Renal cortex interstitium (tissue), 15 donors: ENCODE measurements at places on chromosomes 11 and 22.

GRCh38 chr11:70727899-70728620, 329.7 kb downstream of the CTTN start:
- DNase-seq, result no peak

GRCh38 chr22:26054841-26055605, 114.2 kb upstream of the SEZ6L start:
- no peak for DNase-seq

DNA sequence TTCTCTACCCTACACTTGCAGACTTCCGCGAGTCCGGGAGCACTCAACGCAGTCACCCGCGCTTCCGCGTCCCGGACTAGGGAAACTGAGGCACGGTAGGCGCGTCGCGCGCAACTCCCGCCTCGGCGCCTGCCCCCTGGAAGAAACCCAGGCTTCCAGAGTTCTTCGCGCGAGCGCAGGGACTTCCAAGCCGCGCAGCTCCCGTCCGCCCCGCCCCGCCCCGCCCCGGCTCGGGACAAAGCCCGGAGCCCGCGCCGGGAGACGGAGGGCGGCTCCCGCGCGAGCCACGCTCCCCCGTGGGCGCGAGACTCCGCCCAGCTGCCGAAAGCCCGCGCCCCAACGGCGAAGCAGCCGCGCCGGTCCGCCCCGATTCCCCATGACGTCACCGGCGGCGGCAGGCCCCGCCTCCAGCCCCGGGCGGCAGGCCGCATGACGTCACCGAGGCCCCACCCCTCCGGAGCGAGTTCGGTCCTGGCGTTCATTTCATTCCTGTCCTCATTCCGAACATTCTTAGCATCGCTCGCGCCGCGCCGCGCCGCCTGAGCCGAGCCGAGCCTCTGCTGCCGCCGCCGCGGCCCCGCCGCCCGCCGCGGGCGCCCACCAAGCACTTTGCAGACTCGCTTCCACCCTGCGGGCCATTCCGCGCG, at the start of gene TEAD1:
Gene TEAD1 (plus strand): TSS at position 498 of the 647 bp plus-strand sequence.
- DNase-seq, result peak; percentile 94

DNA sequence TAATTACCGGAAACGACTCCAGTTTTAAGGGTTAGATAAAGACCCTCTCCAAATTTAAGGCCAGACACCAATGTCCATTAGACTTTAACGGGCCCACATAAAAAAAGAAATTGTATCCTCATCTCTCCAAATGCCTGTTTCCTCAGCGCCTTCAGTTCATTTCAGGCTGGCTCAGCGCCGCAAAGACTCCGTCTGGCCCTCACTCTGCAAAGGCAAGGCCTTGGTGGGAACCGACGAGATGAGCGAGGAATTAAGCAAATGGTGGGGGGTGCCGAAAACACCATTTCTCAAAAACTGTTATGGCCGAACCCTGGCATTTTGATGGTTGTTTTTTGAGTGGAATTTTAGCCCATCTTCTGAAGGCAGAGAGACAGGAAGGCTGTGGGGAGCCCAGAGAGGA, 15.7 kb downstream of the MN1 start:
- DNase-seq, result no peak

DNA sequence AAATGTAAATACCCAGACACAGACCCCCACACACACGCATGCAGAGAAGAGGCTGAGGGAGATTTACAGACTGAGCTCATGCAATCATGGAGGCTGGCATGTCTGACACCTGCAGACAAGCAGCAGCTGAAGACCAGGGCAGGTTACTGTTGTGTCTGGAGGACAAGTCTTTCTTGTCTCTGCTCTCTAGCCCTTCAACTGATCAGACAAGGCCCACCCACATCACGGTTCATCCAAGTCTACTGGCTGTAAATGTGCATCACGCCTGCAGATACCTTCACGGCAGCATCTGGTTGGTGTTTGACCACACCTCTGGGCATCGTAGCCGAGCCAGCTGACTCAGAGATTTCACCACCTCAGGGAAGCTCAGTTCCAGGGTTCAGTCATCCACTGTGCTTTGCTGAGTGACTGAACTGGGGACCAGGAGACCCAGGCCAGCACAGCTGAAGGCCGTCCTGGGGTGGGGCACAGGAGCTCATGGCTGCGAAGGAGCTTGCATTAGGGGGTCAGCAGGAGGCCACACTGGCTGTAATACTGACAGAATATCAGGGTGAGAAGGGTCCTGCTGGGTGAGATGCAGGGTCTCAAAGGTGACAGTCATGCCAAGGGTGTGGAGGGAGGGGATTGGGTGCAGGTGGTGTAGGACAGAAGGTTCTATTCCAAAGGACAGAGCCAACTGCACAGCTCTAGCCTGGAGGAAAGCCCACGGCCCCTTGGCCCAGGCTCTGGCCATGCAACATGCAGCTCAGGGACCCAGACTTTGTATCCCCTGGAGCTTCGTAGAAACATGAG, 304.9 kb downstream of the BRD1 start:
- no peak for DNase-seq

DNA sequence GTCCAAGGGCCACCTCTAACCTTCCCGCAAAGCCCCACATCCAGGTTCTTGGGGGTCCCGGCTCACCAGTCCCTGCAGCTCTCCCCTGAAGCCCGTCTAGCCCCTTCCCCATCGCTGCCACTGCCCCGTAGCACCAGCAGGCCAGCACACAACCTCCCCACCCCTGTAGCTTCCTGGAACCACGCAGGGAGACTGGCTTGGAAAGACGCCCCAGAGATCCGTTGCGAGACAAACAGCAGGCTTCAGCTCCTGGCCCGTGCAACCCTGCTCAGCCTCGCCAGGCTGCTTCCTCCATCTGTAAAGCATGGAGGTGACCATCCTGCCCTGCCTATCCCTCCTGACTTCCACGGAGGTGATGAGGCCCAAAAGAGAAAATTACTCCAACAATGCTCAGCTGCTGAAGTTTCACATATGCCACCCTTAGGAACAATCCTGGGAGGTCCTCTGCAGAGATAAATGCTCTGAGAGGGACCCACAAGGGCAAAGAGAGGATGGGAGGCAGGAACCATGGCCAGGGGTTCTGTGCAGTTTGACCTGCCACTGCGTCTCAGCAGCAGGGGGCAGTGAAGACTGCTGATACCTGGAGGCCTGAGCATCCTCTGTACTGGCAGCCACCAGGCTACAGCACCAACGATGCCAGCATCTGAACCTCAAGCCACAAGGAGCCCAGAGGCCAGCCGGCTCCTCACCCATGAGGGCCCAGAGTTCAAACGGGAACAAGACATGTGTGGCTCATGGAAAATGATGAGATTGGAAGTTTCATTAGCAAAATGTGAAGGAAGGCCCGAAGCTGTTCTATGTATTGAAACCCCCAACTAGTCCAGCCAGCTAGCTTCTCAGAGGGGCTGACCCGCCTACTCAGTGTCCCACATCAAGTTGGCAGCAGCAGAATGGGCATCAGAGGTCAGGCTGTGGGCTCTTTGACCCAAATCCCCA, 16.1 kb downstream of the DGCR2 start:
- DNase-seq, result no peak

DNA sequence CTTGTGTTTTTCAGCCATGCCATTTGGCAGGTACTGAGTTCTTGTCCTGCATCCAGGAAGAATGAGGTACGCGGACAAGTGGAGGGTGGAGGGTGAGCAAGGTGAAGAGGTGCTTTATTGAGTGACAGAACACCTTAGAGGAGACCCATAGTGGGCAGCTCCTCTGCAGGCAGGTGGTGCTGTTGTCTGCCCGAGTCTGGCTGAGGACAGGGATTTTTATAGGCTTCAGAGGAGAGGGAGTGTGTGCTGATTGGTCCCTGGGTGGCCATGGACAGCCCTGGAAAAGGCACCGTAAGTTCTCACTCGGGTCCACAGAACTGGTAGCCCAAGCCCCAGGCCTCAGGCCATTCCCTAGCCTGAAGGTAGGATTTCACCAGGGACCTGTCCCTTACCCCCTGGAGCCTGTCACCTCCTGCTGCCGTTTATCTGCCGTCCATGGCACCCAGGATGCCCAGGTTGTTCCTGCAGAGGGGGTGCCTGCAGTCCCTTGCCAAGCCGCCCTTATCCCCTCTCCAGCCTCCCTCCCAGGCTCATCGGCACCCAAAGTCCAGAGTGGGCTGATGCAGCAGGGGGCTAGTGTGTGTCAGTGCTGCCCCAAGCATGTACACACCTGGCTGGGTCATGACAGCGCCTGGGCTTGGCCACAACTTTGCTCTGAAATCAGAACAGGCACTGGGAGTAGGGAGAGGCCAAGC, 213.6 kb downstream of the LRRC4C start:
- DNase-seq, result no peak

DNA sequence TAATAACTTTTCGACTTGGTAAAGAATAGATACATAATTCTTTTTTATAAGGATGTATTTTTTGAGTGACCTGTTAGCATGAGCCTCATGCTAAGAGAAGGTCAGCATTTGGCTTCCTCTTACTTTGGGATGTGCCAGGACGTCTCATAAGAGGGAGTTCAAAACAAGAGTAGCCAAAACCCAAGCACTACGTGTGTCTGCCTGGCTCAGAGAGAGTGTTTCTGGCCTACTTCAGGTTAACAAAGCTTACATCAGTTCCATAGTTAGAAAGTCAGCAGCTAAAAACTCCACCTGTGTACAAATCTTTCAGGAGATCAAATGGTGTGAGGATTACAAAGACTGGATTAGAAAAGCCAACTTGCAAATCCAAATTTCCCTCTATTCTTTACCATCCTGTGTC, 13.9 kb downstream of the SNX19 start:
- DNase-seq, result no peak

GRCh38 chr11:47716692-47717091, 1.5 kb upstream of the AGBL2 start:
- no peak for DNase-seq

DNA sequence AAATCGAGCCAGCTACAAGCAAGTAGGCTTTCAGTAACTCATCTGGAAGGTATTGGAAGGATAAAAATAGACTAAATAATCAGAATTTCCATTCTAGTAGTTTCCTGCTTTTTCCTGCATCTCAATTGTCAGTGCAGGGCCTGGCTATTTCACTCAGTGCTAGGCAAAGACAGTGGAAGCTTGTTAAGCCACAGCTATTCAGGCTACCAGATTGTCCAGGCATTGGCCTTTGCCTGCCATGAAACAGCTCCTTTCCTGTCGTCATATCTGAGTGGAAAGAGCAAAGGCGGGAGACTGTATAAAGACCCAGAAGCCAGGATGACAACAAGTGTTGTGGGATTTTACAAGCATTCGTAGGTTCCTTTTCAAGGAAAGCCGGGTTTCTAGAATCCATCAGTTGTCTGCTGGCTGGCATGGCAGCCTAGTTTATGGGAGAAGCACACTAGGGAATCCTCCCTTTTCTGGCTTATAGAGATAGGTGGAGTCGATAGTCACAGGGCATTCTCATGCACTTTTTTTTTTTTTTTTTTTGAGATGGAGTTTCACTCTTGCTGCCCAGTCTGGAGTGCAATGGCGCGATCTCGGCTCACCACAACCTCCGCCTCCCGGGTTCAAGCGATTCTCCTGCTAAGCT, 2.0 kb upstream of the TNRC6B start:
- DNase-seq, result no peak

DNA sequence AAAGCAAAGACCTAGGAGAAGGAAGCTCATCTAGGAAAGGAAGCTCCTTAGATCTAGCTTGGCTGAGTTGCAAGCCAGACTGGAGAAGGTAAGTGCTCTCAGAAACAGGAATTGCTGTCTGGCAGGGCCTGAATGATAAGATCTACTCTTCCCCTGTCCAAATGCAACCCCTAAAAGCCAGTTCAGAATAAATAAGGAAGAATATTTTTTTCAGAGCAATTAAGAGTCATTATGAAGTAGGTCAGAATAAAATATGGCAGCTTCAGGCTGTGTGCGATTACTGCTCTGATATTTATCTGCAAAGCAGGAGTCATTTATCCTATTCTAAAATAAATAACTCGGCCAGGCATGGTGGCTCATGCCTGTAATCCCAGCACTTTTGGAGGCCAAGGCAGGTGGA, 82.1 kb downstream of the PIWIL4 start:
- no peak for DNase-seq

DNA sequence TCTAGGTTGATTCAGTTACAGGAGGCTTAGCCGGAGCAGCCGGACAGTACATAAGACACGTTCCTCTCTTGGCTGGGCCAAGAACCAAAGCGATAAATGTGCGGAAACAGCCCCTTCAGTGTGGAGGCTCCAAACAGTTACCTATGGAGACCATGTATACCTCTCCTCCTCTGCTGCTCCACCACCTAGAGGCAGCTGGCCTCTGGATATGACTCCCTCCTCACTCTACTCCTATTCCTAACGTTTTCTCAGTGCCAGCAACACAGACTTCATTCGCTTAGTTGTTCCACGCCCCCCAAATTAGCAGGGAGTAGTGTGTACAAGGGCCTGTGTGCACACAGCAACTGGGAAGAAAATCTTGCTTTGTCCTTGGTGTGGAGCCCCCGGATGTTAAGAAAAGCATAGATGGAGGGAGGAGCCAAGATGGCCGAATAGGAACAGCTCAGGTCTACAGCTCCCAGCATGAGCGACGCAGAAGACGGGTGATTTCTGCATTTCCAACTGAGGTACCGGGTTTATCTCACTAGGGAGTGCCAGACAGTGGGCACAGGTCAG, 362.3 kb upstream of the KIRREL3 start:
- no peak for DNase-seq

DNA sequence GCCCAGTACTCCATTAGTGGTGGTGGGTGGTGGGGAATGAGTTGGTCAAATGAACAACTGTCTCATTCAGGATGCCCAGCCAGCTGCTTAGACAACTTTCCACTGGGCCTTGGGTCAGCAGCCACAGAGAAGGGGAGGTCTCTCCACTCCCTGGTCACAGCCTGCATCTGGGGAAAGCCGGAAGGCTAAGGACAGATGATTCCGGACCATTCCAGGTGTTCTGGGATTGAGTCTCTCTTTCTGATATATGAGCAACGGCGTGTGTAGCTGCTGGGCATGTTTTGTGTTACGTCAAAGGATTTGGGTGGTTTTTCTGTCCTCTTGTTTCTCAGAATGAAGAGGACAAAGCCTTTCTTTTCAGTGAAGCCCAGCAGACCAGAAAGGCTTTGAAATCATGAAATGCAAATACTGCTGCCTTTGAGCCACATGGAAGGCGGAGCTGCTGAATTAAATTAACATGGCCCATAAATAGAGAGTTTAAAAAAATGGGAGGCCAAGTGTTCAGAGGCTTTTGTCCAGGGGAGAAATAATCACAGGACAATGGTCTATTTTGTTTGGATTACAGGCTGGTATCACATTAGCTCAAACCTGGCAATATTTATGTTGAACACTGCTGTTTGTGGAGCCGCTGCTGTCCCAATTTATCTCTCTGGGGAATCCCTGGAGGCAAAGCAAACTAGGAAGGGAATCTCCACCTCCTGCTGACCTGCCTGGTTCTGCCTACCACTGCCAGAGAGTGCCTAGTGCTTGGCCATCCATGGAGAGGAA, 234.4 kb upstream of the E2F8 start:
- no peak for DNase-seq

GRCh38 chr11:103920933-103921332, 115.5 kb upstream of the DDI1 start:
- no peak for DNase-seq
